ENCODE measurements at places on chromosomes 3 and 15. TPM values are rescaled to one million over a fixed set of nuclear protein-coding genes. Genes with fewer than 3 reads are reported as not detected.

DNA sequence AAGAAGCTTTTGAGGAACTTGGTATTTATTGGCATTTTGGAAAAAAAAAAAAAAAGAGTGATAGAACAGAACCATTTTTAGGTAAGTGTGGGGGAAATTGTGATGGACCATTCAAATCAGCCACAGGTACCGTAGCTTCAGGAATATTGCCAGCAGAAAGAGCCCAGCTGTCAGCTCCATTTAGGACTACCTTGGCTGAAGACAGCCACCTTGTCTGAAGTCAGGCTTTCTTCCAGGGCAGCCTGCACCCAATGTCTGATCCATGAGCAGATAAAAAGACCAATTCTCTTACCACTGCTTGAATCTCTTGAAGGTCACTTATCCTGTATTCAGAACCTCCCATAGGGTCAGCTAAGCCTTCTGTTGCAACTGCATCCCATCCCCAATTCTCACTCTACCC, 37.6 kb downstream of the SLCO3A1 start:
- no peak overlapping the region for H3K4me3 ChIP-seq
- peaks cover 3% of the 10 kb centered on the region for H3K4me1 ChIP-seq
- no peak overlapping the region for H3K27ac ChIP-seq
- H3K27me3 ChIP-seq = no peaks in the 10 kb centered on the region
- peaks cover 23% of the 10 kb centered on the region for H3K36me3 ChIP-seq

DNA sequence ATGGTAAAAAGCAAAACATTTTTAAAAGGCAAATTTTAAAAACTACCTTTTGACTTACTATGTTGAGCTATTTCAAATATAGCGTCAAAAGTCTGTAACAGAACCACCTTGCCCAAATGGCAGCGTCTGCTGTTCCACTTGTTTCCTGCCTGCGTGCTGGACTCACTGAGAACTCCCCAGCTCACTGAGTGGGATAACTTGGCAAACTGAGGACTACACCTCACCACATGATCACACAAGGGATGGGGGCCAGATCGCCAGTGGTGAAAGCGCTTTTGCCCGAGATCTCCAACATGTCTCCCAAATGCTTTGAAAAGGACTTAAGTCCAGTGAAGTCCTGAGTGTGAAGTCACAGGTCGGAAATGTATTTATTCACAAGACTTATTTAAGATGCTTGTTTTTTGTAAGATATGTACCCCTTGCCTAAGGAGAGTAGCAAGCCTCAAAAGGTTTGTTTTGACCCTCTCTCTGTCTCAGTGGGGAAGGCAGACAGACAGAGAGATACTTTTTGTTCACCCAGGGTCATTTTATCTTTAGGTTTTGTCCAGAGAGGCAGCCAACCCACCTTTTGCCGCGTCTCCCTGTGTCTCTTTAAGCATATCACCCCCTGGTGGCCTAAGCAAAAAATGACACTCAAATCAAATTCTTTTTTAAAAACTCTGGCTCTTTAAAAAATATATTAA, 192.6 kb downstream of the PDZRN3 start:
- H3K27me3 ChIP-seq = no peaks in the 10 kb centered on the region
- H3K4me3 ChIP-seq = no peak overlapping the region
- peak; percentile 15 for DNase-seq
- H3K36me3 ChIP-seq = no peaks in the 10 kb centered on the region

MOBP gene
- not detected for total RNA-seq

- H3K36me3 ChIP-seq = no peaks in the 10 kb centered on the region
- H3K27ac ChIP-seq = no peak overlapping the region
- H3K4me3 ChIP-seq = no peak overlapping the region
- no peaks in the 10 kb centered on the region for H3K4me1 ChIP-seq
- H3K27me3 ChIP-seq = peaks cover 2% of the 10 kb centered on the region
Measured at GRCh38 chr15:58381697-58382096, 50.1 kb upstream of the LIPC start.

GRCh38 chr15:94582368-94582767, 351.0 kb downstream of the MCTP2 start:
- H3K27me3 ChIP-seq = peaks cover 76% of the 10 kb centered on the region
- H3K27ac ChIP-seq = no peak overlapping the region

DNA sequence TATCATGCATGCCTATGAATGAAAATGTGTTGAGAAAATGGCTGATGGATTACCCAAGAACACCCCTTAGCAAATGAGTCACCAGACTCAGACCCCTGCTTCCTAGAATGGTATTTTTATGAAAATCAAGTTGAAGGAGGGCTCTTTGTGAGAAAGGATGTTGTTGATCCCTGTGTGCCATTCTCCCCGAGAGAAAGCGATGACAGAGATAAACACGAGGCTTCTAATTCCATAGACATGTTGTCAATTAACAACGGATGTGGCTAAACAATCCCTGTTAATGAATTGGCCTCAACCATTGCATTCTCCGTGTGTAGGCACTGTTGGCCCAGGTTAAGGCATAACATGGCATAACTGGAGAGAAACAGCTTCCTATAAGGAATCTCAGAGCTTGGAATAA, 5.8 kb upstream of the OXTR start:
- peaks cover 12% of the 10 kb centered on the region for H3K27me3 ChIP-seq
- H3K36me3 ChIP-seq = no peaks in the 10 kb centered on the region
- DNase-seq = no peak
- H3K4me1 ChIP-seq = no peaks in the 10 kb centered on the region
- H3K27ac ChIP-seq = no peak overlapping the region

DNA sequence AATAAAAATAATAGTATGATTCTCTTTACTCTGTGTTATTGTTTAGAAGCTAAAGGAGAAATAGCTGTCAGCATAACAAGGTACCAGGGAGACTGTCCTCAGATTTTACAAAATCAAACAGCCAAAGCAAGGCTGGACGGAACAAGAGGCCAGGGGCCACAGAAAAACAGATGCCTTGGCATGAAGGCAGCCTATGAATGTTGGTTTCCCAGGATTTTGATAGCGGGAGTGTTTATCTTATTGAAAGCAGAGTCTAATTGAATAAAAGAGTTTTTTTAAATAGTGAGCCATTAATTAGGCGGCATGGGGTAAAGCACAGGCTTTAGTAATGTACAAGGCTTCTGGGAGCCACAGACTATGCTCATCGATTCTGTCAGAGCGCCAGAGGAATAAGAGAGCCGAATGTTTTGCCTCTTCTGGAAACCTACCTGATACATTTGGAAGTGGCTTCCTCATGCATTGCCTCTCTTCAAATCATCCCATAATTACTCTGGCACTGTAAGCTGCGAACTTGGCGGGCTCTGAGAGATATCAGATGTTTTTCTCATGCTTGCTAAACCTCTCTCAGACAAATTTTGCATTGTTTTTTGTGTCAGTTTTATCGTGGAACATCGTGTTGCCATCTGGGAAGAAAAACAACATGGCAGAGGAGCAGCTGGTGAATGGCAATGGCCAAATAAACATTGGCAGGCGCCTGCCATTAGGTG, 30.4 kb upstream of the TMCO5A start:
- no peaks in the 10 kb centered on the region for H3K4me1 ChIP-seq
- no peaks in the 10 kb centered on the region for H3K27me3 ChIP-seq
- H3K27ac ChIP-seq = no peak overlapping the region
- no peak overlapping the region for H3K4me3 ChIP-seq

DNA sequence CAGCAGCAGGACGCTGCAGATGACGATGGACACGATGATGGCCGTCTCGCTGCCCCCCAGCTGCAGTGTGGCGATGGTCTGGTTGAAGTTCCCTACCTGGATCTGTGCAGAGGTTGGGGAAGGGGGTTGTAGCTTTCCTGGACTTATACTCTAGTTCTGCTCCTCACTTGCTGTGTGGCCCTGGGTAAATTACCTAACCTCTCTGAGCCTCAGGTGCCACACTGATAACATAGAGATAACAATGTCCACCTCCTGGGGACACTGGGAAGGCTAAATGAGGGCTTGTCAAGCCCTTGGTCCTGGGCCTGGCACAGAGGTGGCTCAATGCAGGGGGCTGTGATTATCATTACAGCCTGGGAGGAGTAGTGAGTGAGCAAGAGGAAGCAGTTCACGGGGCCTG, 26.9 kb downstream of the H1-8 start:
- no peak overlapping the region for H3K4me3 ChIP-seq
- no peak overlapping the region for H3K27ac ChIP-seq
- no peak for DNase-seq
- H3K4me1 ChIP-seq = no peaks in the 10 kb centered on the region

GRCh38 chr3:47780741-47781684, 680 bp downstream of the SMARCC1 start:
- peaks cover 24% of the 10 kb centered on the region for H3K4me1 ChIP-seq
- DNase-seq = peak; percentile 65
- peak overlapping the region; percentile 98 for H3K27ac ChIP-seq
- H3K4me3 ChIP-seq = peak overlapping the region; percentile 89
- H3K27me3 ChIP-seq = no peaks in the 10 kb centered on the region
- H3K36me3 ChIP-seq = peaks cover 8% of the 10 kb centered on the region

DNA sequence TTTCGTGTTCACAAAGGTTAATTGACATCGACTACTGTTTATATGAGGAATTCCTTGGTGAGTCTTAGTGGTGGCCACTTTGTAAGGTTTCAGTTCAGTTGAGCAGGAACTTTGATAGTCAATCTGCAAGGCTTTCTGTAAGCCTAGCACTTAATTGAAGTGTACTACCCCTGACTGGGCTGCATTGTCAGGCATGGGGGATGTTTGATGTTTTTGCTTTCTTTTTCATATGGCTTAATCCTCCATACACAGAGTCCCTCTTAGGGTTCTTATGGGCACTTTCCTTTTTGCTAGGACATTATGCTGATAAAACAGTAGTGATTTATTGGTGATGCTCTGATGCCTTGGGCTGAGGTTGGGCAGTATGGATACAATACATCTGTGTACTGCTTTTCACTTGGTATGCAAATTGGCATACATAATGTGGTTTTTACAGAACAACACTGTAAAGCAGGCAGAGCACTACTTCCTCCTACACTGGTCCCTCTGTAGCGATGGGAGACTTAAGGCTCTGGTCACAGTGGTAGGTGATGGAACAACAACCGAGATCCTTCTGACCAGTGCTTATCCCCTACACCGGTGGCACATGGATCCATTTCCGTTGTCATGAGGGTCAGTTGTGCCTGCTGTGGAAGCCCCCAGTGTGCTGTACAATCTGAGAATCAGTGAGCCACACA, 261.0 kb downstream of the MFSD1 start:
- no peaks in the 10 kb centered on the region for H3K27me3 ChIP-seq
- no peak overlapping the region for H3K4me3 ChIP-seq
- H3K4me1 ChIP-seq = no peaks in the 10 kb centered on the region
- no peak overlapping the region for H3K27ac ChIP-seq
- no peaks in the 10 kb centered on the region for H3K36me3 ChIP-seq

TEX55 gene
- not detected for total RNA-seq

CFAP100 gene
- total RNA-seq = not detected

DNA sequence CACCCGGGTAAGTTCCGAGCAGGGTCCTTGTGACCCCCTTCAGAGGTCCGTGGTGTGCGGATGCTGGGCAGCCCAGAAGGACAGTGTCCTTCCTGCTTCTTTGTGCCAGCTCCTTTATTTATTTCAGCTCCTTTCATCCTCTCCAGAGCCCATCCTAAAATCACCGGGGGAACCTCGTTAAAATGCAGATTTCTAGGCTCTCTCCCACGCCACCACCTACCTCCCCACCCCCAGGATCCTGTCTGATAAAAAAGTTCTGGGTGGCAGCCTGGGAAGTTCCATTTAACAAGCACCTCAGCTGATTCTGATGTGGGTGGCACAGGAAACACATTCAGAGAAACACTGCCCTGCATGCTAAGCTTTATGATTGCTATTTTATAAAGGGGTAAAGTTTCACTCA, 12.5 kb upstream of the IGF1R start:
- peak; percentile 10 for DNase-seq
- H3K4me3 ChIP-seq = no peak overlapping the region
- no peak overlapping the region for H3K27ac ChIP-seq

RASL12 gene
- not detected for total RNA-seq

DNA sequence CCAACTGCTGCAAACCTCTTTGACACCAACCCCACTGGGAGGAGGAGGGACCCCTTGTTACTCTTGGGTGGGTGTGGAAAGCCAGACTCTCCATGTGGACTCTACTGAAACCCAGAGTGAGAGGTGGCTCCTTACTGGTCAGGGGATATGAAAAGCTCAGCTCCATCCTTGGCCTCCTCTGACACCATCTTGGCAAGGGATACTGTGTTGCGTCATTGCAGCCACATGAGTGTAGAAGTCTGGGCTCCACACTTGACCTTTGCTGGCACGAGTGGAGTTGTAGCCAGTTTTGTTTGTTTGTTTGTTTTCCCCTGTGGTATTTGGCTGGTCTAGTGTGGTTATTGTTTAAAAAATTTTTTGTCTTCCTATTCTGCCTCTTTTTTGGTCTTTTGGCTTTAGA, 289.1 kb downstream of the GAP43 start:
- H3K4me3 ChIP-seq = no peak overlapping the region
- no peaks in the 10 kb centered on the region for H3K4me1 ChIP-seq
- no peaks in the 10 kb centered on the region for H3K36me3 ChIP-seq
- peaks cover 9% of the 10 kb centered on the region for H3K27me3 ChIP-seq

GRCh38 chr3:46085421-46086082, 58.3 kb upstream of the XCR1 start:
- no peak overlapping the region for H3K4me3 ChIP-seq
- no peaks in the 10 kb centered on the region for H3K36me3 ChIP-seq
- H3K27ac ChIP-seq = no peak overlapping the region
- H3K4me1 ChIP-seq = peaks cover 21% of the 10 kb centered on the region

DNA sequence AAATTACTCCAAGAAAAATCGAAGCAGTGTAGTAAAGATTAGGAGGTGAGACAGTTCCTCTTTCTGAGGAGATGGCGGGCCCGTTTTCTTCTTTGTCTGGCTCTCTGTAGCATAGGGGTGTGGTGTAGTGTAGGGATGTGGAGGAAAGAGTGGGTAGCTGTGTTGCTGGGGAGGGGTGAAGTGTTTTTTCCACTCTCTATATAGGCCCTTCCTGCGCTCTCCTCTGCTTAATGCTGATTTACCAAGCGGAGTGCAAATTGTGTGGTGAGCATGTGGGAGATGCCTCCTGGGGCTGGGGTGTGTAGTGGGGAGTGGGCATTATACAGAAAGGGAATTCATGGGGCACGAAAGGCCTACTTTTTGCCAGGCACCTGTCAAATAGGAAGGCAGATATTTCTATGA, 94.9 kb downstream of the ST6GAL1 start:
- DNase-seq = peak; percentile 67
- H3K27ac ChIP-seq = peak overlapping the region; percentile 97
- H3K36me3 ChIP-seq = peaks cover 54% of the 10 kb centered on the region
- H3K4me1 ChIP-seq = peaks cover 70% of the 10 kb centered on the region
- peak overlapping the region; percentile 85 for H3K4me3 ChIP-seq
